Stimulated activated CD4-positive, alpha-beta T cell treated with anti-CD3 and anti-CD28 coated beads, Interleukin-2, amount 100 ng/mL, for 24 hours (primary cell): ENCODE measurements at places on chromosomes 3 and 15.

GRCh38 chr3:63896332-63897030 lies 15.7 kb downstream of the SCAANT1 start:
- DNase-seq = no peak

GRCh38 chr3:49563040-49563578 lies 8.8 kb downstream of the BSN start:
- no peak for DNase-seq

DNA sequence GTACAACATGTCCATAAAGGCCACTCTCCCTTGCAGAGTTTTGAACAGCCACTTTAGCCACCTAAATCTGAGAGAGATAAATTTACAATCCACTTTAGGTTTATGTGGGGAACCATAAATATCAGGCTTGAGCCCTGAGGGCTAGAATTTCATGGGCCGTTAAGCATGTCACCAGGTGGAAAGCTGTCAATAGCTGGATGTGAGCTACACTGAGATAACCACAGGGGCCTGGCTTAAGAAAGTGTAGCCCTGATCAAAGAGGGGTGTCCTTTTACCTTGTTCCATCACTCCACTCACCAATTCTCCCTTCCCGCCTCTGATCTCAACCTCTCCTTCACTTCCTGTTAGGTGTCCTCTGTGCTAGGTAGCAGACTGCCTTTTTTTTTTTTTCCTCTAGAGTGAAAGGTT lies 172.8 kb upstream of the ICE2 start:
- no peak for DNase-seq

- no peak for DNase-seq
Measured at GRCh38 chr3:188180114-188180513, 26.2 kb downstream of the LPP start.

DNA sequence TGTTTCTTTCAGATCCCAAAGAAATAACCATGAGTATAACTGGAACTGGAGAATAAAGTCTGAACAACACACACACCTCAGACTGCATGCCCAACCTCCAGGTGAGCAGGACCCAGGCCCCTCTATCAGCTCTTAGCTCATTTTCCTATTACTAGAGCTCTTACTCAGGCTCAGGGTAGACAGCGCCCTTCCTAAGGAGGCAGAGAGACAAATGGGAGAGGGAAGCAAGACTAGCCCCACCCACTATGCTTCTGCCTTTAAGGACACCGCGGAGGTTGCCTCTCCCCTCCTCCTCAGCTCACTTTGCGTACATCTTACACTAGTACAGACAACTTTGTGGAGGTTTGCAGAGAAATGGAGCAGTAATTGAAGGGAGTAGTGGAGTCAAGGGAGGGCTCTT lies 44.0 kb upstream of the GLCE start:
- DNase-seq = no peak

GRCh38 chr15:46420990-46421389 lies 786.2 kb downstream of the SQOR start:
- DNase-seq = no peak

DNA sequence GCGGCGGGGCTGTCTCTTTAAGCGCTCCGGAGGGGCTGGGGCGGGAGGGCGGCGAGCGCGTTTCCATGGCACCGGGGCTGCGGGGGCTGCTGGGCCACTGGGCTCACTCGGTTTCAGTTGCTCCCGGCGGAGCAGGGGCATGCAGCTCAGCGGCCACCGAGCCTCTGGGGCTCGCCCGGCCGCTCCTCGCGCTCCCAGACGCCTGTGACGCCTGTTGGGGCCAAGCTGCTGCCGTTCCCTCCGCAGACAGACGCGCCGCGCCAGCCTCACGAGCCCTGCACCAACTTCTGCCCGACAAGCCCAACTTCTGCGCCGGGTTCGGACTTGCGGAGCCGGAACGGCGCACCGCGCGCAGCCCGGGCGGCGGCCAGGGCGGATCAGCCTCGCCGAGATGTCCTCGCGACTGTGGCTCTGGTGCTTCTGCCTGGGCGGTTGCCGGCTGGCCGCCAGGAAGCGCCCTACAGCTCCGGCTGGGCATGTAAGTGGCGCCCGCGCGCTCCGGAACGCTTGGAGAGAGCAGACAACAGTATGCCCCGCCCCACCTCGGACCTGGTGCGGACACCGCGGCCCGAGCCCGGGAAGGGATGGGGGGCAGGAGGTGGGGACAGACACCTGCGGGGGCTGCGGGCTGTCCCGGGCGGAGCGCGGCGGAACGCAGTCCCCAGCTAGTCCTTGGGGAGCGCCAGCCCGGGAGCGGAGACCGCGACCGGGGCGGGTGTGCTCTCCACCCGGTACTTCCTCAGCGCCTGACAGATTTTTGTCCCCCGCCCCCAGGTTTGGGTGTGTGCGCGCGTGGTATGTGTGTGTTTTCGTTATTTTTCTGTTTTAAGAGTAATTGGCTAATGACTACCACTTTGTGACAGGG lies 154.1 kb upstream of the GOLIM4 start:
- DNase-seq = peak; percentile 40

DNA sequence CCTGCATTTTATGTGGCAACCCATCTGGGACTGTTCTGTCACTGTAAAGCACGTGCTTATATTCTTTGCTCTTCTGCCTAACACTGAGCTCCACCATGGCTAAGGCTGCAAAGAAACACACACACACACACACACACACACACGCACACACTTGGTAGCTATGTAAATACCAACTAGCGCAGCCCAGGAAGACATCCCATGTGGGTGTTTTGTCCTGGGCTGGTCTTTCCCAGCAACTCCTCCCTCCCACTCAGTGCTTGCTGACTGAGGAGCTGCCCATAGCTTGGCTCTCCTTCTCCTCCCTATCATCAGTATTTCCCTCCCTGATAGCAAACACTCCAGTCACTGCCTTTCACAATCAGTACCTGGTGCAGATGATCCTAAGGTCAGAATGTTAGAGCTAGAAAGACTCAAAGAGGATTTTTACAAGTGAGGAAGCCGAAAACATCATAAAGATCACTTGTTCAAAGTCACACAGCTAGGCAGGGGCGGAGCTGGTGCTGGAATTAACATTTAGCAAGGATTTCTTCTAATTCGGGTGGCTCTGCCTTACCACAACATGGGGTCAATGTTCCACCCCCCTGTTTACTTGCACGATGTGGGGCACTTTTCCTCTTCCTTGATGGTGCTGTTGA lies 377.1 kb upstream of the TBL1XR1 start:
- DNase-seq = no peak

GRCh38 chr3:117476572-117476971 lies 767.0 kb downstream of the TUSC7 start:
- no peak for DNase-seq

DNA sequence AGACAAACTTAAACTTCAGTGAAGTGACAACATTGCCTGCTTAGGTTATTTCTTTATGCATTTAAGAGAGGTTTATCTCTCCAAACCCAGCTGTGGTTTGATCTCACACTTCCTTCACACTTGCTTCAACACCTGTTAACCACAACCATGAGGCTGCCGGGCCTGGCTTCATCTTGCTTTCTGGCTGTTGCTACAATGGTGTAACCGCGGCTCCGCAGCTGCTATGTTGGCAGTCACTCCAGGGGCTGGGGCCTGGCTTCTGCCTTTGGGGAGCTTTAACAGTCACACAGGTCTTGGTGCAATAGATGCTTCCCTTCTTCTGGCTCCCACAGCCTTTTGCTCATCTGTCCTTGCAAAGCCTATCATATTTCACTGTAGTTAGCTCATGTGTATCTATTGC lies 72.9 kb upstream of the MNS1 start:
- peak; percentile 20 for DNase-seq

GRCh38 chr3:54185740-54186139 lies 63.4 kb downstream of the CACNA2D3 start:
- DNase-seq = no peak

- DNase-seq = no peak
Measured at GRCh38 chr3:145175626-145176025, 985.4 kb downstream of the PLOD2 start.

GRCh38 chr3:53253707-53254508 lies 1.9 kb downstream of the TKT start:
- DNase-seq = no peak

DNA sequence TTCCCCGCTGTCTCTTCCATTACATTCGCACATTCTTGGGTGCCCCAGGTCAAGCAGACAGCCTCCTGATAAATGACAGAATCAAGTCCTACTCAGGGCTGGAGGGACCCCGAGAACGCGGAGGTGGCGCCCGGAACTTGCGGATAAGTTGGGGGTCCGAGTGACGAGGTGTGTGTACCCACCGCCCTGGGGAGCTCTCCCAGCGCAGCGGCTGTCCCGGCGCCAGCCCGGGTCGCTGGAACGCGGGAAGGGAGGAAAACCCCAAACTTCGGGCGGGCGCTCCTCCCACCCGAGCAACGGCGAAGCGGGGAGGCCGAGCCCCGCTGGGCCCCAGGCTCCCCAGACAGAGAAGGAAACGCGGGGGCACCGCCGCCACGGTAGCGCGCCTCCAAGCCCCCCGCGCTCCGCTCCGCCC lies 550 bp downstream of the CLN6 start:
- DNase-seq = no peak

DNA sequence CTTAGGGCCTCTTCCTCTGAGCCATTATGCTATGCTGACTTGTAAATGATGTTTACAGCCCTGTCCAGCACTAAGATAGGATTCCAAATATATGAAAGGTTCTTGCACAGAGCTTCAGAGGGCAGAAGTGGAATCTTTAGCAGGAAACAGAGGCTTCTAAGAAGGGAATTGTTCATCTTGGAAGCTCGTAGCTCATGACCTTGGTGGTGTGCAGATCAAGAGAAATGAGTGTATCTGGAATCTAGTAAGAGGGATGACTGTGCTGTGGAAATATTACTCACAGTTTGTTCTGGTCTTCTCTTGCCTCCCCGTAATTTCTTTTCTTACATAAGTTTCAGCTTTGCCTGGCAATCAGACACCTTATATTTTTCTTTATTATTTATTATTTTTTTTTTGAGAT lies 175.8 kb downstream of the SPATA16 start:
- no peak for DNase-seq

- DNase-seq = no peak
Measured at GRCh38 chr3:128556384-128556783, 63.4 kb upstream of the GATA2 start.

GRCh38 chr3:174355505-174355904 lies 503.6 kb upstream of the NAALADL2 start:
- DNase-seq = no peak

DNA sequence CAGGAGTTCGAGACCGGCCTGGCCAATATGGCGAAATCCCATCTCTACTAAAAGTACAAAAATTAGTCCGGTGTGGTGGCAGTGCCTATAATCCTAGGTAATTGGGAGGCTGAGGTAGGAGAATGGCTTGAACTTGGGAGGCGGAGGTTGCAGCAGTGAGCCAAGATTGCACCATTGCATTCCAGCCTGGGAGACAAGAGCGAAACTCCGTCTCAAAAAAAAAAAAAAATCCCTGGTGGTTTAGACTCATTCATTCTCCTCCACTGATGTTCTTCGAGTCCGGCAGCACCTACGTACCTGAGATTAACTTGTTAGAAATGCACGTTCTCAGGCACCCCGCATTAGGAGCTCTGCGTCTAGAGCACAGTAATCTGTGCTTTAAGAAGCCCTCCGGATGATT lies 3.7 kb downstream of the MCTP2 start:
- DNase-seq = no peak
